Activated naive CD4-positive, alpha-beta T cell treated with anti-CD3 and anti-CD28 coated beads, Interleukin-2, amount 50 U/mL, for 72 hours (primary cell): ENCODE measurements at places on chromosomes 1 and 21.

GRCh38 chr1:58805716-58806571 is 22.1 kb upstream of the JUN start:
- DNase-seq = no peak

- DNase-seq = no peak
Observed at GRCh38 chr1:19309123-19309813, 2.7 kb downstream of the AKR7A2 start.

DNA sequence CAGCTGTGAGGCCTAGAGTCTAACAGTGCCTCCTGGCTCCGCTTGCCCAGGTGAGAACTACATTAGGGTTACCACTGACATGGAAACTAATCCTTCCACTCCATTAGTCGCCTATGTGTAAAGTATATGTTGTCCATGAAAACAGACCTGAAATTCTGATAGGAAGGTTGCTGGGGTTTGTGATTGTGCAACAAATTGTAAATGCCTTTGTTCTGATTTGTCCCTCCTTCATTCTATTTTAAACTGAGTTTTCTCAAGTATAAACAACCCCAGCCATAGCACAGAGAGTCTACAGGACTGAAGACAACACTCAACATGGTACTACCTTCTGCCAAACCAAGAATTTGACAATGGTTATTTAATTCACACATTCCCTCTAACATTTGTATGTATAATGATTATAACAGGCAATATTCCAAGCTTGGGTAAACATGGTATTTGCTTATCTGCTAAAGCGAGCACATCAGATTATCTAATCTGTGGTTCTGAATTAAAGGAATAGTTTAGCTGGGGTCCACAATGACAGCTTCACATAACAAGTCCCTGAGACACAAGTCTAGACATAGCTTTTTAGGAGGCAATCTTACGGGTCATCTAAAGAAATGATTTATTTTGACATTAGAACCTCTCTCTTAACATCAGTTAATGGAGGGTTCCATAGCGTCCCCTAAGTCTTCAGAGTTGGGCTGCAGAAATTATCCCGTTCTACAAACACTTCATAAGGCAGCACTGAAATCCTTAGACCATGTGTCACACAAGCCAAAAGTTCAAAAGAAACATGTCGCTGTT is 633.0 kb downstream of the SMYD3 start:
- no peak for DNase-seq

DNA sequence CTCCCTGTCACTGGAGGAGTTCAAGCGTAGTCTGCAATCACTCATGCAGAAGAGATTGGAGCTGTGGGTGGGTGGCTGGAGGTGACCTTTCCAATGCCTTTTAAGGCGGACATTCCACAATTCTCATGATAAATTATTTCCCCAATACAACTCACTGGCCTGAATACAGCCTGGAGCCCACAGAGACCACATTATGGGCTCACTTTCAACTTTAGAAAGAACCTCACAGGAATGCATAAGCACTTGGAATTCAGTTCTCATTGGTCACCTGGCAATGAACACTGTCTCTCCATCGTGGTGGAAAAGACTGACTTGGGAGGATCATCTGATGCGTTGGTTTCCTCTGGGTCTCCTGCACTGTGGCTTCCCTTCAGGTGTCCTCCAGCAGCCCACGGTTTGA is 151.8 kb upstream of the KCND3 start:
- no peak for DNase-seq

GRCh38 chr1:204647114-204647804 is 38.3 kb downstream of the LRRN2 start:
- no peak for DNase-seq

DNA sequence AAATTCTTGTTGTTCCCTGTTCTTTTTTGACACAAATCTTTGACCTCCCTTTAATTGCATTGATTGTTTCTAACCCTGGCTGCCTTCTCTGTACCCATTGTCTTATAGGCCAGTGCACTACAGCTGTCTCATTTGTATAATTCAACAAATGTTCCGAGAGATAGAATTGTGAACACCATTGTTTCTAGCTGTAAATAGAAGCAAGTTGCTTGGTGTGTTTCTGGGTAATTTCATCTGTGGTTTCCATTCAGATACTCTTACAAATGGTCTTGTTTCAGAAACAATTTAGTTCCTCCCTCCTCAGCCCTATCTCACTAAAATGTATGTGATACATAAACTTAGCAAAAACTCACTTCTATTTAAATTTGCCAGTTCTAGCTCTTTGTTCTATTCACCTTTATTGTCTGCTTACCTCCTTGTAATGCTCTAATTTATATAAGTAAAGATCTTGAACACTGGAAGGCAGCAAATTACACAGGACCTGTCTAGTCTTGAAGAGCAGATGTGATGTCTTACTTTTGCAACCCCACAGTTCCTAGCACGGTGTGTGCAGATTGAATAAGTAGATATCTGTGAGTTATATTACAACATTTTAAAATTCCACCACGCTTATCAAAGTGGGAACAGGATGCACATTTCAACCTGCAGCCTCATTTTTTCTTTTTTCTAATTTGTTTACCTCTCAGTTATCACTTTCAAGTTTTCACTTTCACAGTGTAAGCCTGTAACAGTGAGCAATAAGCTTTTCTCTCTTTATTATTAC is 515.6 kb upstream of the ZP4 start:
- no peak for DNase-seq

- no peak for DNase-seq
Observed at GRCh38 chr1:76125473-76126219, 51.1 kb downstream of the ST6GALNAC3 start.
